ELR (cell line): ENCODE measurements at places on chromosomes 4 and X.
A peak's percentile ranks its signal among the peaks of the same experiment; 100 is the strongest.

DNA sequence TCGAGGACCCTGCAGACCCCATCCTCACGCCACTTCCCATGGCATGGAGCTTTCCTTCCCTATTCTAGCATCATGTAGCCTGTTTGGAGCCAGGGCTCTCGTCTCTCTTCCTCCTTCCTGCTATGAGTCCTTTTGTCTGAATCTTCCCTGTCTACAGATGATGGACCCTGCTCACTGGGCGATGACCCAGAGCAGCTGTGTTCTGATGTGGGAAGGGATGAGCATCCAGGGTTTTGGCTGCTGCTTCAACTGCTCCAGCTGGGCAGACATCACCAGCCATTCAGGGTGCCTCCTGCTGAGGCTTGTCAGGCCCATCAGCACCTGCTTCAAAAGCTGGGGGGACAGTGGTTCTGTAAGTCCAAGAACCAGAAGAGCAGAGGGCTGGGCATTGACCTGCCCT, 3.2 kb upstream of the CCKAR start:
- no peak for DNase-seq

- no peak for DNase-seq
Measured at GRCh38 chrX:25191403-25191802, 175.6 kb upstream of the ARX start.

DNA sequence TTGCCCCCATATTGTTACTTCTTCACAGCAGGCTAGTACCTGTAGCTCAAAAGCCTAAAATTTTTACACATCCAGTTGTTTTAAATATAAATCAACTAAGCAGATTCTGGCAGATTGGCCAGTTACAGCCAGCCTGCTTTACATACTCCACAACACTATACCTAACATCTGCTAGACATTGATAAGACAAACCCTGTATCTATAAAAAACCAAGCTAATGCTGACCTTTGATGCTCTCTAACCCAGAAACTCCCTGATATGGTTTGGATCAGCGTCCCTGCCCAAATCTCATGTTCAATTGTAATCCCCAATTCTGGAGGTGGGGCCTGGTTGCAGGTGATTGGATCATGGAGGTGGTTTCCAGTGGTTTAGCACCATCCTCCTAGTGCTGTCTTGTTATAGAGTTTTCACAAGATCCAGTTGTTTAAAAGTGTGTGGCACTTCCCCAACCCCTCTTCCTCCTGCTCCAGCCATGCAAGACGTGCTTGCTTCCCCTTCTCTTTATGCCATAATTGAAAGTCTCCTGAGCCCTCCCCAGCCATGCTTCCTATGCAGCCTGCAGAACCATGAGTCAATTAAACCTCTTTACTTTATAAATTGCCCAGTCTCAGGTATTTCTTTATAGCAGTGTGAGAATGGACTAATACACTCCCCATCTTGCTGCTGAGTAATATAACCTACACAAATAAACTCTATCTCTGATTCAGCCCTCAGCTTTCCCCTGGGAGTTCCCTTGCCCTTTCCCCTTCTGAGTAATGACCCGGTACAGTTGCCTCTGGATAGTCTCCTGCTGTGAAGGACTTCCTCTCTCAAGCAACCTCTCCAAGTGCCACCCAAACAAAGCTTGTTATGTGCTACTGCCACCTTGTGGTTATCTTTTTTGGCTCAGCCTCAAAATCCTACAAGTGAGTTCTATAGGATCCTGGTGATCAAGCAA, 39.6 kb downstream of the ZCCHC13 start:
- peak; percentile 95 for DNase-seq

GRCh38 chr4:150234246-150234645, 156.0 kb downstream of the DCLK2 start:
- DNase-seq: peak; percentile 71

DNA sequence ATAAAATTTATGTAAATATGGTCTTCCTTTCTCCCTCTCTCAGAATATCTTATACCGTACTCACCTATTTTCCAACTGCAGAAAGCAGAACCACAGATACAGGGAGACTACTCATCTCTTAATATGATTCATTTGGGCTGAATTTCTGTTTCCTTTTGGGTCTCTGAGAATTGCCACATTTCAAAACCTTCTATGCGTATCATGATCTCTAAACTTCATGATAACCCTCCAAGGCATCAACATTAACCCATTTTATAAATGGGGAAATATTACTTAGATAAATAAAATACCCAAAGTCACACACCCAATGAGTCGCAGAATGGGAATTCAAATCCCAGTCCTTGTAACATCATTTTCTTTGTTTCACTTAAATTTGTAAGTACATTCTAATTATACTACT, 16.6 kb upstream of the PRDM8 start:
- peak; percentile 73 for DNase-seq

DNA sequence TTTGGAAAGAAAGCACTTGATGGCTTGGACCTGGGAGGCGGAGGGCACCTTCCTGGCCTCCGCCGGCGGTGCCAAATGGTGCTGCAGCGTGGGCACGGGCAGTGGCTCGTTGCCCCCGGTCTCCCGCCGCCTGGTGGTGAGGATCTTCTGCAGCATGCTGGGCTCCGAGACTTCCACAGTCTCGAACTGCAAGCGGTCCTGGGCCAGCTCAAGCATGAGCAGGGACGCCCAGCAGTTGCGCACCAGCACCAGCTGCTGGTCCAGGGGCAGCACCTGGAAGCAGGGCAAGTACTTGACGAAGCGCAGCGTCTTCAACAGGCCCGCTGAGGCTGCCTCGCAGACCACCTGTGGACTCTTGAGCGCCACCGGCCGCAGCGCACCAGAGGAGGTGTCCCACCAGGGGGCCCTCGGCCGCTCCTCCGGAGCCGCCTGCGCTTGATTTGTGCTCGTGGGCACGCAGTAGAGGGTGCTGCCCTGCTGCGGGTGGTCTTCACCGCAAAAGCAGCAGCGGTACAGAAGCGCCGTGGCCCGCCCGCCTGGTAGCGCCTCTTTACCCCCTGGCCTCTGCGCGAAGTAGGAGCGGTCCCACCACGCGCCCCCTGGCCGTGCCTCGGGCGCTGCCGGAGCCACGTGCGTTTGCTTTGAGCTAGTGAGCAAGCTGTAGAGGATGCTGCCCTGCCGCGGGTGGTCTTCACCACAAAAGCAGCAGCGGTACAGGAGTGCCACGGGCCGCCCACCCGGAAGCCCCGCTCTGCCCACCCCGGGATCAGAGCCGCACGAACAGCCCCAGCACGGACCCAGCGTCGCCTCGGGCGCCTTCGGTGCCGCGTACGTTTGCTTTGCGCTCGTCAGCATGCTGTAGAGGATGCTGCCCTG, 689 bp downstream of the NR0B1 start:
- DNase-seq: no peak
